ENCODE measurements at places on chromosomes 11 and 22.

DNA sequence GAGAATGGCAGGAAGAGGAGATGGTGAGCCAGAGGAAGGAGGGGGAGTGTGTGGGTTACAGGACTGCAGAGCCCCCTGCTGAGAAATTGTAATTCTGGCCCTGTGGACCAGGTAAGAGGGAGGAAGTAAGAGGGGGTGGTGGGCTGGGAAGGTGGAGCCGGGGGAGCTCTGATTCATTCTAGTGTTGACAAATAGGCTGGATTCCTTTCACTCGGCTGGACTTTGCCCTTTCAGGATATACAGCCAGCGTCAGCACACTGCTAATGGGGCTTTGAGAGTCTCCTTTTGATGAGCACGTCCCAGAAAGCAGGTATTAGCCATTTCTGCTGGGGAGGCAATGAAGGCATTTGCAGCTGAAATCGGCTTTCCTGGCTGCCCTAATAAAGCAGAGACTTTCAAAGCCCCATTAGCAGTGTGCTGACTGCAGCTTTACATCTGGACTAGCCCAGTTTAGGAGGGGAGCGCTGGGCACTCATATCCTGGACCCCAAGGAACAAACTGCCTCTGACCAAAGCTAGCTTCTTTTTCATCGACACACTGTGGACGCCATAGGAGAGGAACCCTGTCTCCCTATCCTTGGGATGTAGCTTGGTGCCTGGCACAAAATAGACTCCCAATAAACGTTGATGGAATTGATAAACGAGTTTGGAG lies 44.8 kb upstream of the CADM1 start:
- DNase-seq: no peak

GRCh38 chr22:28951969-28952521 lies 68.7 kb downstream of the ZNRF3 start:
- peak; percentile 44 for DNase-seq

DNA sequence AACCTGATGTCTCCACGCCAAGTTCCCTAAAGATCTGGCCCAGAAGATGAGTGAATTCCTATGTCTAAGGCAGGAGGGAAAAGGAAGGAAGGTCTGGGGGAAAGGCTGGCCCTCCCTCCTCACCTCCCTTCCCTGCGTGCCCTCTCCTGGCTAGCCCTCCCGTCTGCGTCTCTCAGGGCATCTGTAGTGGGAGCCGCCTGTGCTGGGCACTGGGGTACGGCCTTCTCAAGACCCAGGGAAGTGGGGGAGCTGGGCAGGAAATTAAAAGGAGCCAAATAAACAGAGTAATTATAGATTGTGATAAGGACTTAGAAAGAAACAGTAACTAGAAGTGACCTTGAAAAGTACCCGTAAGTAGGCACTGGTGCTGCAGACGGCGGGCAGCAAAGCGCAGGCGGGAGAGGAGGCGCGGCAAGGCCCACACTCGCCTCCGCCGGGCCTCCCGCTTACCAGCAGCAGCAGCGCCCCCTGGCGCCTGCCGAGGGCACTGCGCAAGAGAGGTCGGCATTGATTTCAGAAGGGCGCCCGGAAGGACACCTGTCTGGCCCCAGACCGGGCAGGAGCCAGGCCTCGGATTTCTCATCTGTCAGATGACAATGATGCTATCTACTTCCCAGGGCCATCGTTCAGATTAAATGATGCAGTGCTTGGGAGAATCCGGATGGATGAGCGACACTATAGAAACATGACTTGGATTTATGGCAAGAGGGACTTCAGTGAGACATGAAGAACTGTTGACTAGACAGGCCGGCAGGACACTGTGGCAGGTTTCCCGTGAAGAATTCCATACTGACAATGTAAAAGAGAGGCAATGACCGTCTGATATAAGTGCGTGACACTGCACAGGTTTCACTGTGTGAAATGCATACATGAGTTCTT lies 7.3 kb downstream of the KCNJ1 start:
- peak; percentile 78 for DNase-seq

DNA sequence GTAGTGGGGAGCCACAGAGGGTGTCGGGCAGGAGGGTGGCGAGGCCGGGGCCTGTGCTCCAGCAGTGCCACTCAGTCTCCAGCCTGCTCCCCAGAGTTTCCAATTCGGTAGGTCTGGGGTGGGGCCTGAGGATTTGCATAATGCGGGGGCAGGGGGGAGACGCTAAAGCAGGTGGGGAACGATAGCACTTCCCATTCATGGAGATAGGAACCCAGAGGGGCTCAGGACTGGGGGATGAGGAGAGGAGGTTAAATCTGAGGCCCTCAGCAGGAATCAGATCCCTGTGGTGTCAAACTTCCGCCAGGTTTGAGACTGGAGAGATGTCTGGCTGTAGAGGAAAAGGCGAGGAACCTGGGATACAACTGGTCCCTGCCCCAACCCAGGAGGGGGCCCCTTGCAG lies 29.8 kb downstream of the WNT11 start:
- DNase-seq: no peak

- no peak for DNase-seq
These were observed 528 bp downstream of the FAT3 start for GRCh38 chr11:92225125-92225567.

- no peak for DNase-seq
These were observed 19.7 kb upstream of the SLC3A2 start for GRCh38 chr11:62860835-62861563.

GRCh38 chr11:70637949-70638583 lies 239.7 kb downstream of the CTTN start:
- no peak for DNase-seq

DNA sequence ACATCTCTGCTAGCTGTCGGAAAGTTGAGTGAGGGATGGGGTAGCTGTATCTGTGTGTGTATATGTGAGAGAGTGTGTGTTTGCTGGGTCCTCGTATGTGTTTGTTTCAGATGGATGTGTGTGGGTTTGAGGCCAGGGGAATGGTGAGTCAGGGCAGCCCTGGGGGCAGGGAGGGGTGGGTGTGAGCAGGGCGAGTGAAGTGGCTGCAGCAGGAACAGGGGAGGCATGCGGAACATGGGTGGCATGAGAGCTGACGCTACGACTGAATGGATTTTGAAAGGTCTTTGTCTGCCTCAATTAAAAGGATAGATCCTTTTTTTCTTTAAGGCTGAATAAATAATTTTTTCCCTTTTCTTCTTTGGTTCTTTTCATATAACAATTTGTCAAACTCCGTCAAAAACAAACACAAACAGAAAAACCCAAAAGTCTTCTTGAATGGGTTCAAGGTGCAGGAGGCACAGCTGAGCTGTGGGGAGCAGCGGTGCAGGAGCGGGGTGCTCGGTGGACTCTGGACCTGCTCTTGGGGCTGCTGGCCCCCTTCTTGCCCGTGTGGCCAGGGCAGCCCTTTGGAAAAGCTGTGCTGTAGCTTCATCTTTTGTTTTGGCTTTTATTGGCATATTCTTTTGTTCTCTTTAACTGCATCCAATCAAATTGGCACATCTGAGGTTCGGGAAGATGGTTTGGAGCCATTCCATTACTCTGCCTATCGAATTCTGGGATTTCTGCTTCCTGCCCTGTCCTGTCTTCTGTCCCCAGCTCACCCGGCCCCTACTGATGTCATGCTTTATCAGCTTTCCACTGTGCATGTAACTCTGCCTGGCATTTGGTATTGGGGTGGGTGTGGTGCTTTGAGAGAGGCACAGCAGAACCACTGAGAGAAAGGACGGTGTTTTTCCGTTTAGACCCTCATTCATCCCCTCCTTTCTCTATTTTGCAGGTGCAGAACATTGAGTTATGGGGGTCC lies 80.1 kb downstream of the ADAMTS15 start:
- DNase-seq: no peak

DNA sequence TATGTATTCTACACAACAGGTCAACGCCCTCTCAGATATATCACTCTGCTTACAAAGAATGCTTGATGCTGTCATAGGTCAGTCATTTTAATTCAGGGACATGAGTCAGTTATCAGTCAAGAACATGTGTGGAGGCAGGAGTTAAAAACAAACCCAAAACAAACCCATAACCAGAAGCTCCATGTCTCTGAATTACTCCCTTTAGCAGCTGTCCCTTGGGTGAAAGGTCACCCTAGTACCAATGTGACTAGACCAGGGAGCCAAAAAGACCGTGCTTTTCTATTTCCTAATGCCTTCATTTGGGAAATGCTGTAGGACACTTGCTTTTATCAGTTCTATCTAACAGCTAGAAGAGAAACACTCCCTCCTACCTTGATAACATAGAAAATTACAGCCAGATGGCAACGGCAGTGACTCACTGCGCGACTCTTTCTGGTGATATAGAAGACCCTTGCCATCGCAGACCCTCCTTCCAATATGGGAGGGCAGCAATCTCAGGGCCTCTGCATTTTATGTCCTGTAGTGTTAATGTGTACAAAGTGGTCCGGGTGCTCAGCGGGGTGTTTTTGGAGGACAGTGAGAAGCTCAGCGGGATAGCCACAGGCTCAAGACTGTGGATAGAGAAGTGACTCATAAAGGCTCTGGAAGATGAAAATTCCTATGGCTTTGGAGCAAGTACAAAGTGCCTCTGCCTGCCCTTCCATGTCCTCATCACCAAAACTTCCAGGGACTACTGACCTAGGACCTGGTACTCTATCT lies 24.8 kb downstream of the APOL5 start:
- no peak for DNase-seq

DNA sequence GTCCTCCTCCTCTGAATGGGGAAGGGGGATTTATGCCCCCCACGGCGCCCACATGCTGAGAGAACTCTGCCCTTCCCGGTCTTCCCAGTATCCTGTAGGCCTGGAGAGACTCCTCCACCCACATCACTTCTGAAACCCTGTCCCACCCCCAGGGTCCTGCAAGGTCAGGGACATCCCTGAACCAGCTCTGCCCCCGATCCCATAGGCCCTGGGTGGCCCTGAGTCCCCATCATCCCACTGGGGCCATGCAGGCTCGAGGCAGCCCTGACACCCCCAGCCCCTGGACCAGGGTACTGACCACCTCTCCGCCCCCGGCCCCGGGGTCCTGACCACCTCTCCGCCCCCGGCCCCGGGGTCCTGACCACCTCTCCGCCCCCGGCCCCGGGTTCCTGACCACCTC lies 11.7 kb downstream of the B4GALNT4 start:
- DNase-seq: no peak

GRCh38 chr11:44417731-44418455 lies 108.0 kb upstream of the ALX4 start:
- DNase-seq: no peak

DNA sequence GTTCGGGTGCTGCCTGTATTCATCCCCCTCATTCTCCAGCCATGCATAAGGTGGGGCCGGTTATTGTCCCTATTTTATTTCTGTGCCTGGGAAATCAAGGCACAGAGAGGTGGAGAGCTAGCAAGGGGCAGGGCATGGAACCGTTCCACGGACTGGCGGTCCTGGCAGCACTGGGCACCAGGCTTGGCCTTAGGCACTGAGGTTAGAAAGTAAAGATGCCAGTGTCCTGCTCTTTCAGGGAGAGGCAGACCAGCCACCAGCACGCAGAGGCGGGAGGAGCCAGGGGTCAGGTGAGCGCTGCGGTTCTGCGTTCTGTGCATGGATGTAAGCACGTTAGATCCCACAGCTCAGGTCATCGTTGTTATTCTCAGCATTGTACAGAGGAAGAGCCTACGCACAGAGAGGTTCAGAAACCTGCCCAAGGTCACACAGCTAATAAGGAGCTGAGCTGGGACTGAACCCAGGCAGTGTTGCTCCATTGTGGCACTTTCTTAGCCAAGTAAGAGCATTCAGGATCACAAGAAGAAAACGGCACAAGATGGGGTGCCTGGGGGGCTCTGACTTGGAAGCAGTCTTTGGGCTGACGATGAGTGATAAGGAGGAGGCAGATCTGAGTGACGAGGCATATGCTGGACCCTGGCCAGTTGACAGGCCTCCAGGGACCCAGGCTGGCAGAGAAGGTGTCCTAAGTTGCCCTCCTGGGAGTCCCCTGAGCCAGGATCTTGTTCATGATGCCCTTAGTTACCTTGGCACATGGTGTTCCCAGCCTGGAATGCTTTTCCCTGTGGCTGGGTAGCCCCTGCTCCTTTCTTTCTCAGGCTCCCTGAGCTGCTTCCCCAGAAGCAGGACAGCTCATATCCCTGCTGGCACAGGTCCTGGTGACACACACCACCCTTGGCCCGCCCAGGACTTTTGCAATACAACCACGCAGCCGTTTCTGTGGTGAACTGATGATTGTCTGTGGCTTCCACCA lies 41.1 kb downstream of the OSBPL5 start:
- no peak for DNase-seq

GRCh38 chr11:102449651-102450570 lies 2.7 kb downstream of the TMEM123 start:
- no peak for DNase-seq

DNA sequence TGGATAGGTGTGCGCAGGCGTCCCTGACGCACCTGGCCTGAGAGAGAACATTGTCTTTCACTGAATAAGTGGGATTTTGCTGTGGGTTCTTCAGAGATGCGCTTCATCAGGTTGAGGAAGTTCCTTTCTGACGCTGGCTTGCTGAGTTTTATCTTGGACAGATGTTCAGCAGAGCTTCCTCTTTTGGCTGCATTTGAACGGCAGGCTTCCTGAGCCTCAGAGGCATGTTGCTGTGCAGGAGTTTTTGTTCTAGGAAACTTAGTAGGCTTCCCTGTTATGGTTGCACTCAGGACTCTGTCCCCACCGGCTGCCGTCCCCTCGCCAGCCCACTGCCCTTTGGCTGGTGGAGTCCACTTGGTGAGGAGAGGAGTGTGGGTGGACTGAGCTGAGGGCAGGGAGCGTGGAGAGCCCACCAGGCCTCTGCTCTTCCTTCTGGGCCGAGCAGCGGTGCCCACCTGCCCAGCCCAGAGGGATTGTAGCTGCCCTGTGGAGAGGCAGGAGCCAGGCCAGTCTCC lies 17.2 kb downstream of the FRMD8 start:
- no peak for DNase-seq

DNA sequence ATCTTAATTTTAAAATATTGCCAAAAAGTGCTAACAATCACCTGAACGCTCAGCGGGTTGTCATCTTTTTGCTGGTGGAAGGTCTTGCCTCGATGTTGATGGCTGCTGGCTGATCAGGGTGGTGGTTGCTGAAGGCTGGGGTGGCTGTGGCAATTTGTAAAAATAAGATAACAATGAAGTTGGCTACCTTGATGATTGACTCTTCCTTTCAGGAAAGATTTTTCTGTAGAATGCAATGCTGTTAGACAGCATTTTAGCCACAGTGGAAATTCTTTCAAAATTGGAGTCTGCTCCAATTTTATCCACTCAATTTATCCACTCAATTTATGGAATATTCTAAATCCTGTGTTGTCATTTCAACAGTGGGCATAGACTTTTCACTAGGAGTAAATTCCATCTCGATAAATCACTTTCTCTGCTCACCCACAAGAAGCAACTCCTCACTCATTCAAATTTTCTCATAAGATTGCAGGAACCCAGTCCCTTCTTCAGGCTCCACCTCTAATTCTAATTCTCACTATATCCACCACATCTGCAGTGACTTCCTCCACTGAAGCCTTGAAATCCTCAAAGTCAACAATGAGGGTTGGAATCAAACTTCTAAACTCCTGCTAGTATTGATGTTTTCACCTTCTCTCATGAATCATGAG lies 78.8 kb downstream of the LINC01488 start:
- no peak for DNase-seq

- no peak for DNase-seq
These were observed 11.7 kb downstream of the RAC2 start for GRCh38 chr22:37232140-37232998.

GRCh38 chr11:73465871-73466270 lies 89.7 kb downstream of the RELT start:
- no peak for DNase-seq

- DNase-seq: no peak
These were observed 72.6 kb downstream of the CELSR1 start for GRCh38 chr22:46464701-46465344.

GRCh38 chr11:126662035-126662790 lies 306.7 kb downstream of the ST3GAL4 start:
- DNase-seq: no peak

Measured in mesothelial cell of epicardium (in vitro differentiated cells).